ENCODE measurements at places on chromosomes 2 and 18.

GRCh38 chr2:236758406-236758805 is 188.8 kb downstream of the ACKR3 start:
- H3K4me3 ChIP-seq = no peak overlapping the region
- no peak overlapping the region for H3K27ac ChIP-seq
- peaks cover 7% of the 10 kb centered on the region for H3K4me1 ChIP-seq

DNA sequence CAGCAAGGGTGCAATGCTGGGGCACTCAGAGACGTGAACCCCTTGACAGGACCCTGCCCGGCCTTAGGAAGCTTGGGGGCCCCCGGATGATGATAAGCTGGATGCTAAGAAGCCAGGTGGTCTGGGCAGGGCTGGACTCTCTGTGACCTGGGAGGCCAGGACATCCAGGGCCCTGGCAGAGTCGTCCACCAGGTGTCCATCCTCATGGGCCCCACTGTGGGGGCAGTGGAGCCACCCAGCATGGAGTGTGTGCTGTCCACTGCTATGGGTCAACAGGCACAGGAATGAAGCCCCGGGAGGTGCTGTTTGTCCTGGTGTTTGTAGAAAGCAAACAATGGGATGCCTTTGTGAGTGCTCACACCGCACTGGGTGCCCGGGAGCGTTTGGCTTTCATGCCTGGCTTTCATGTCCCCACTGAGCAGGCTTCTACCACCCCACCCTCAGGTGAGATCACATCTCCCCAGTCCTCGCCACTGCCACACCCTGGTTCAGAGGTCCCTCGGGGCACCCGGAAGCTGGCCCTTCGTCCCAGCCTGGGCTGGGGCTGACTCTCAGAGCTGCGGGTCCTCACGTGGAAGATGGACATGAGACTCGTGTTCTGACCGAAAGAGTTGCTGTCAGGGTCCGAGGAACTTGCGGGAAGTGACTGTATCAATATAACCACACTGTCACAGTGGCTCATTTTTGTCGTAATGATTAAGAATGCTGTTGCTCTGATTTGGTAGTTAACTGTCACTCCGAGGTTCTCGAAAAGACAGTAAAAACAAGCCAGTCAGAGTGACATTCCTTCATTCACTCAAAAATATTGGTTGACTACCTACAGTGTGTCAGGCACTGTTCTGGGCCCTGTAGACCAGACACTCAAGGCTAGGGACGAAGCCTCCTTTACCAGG is 53.3 kb downstream of the INHBB start:
- H3K4me1 ChIP-seq = no peaks in the 10 kb centered on the region
- H3K36me3 ChIP-seq = no peaks in the 10 kb centered on the region
- no peak overlapping the region for H3K27ac ChIP-seq
- H3K27me3 ChIP-seq = peaks cover 33% of the 10 kb centered on the region
- no peak for DNase-seq

DNA sequence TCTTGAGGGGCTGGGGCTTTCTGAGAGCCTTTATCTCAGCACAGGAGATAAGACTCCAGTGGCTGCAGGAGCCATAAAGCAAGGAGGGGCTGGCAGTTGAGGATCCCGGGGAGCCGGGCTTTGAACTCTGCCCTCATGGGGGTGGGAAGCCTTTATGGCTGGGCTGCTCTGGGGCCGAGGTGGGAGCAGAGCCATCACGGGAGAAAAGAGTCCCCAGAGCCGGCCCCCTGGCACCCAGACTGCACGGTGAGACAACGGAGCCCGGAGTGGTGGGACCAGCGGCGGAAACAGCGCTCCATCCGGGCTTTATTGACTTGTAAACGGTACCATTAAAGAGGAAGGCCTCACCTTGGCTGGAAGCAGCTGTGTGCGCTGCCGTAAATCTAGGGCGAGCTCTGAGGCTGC is 162.6 kb downstream of the MYCN start:
- no peak for DNase-seq
- H3K27ac ChIP-seq = no peak overlapping the region
- peaks cover 56% of the 10 kb centered on the region for H3K27me3 ChIP-seq

GRCh38 chr18:59907172-59907571 is 7.4 kb downstream of the PMAIP1 start:
- DNase-seq = no peak
- H3K36me3 ChIP-seq = no peaks in the 10 kb centered on the region
- H3K4me1 ChIP-seq = peaks cover 67% of the 10 kb centered on the region
- H3K4me3 ChIP-seq = no peak overlapping the region

DNA sequence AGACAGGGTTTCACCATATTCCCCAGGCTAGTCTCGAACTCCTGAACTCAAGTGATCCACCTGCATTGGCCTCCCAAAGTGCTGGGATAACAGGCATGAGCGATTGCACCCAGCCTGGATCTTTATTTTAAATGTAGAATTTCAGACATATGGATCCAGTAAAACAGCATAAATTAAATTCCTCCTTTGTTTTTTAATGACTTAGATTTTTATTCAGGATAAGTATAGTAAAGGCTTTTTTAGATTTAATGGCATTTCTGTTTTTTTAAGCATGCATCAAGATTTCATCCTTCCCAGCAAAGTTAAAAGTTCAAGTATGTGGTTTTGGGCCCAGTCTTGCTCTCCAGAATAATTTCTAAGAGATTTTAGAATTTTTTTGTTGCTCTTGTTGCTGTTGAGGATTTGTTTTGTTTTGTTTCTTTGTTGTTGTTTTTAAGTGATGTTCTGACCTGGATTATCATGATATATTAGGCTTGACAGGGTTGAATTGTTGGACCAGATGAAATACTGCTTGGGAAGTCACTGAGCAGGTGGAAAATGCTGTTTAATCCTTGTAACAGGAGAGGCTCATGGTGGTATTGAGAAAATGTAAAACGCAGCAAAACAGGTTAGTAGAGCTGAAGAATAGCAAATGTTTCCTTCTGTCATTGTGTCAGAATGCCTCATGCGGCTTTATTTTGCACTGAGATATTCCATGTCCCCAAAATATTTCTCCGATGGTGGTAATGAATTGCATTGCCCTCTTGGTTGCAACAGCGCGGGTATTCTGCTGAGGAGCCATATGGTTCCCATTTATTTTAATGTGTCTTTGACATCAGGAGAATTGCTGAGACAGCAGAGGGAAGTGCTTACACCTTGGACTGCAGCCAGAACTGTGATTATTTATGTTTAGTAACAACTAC is 147.9 kb downstream of the GALNT3 start:
- H3K4me3 ChIP-seq = no peak overlapping the region
- DNase-seq = no peak
- no peaks in the 10 kb centered on the region for H3K27me3 ChIP-seq
- no peaks in the 10 kb centered on the region for H3K4me1 ChIP-seq
- H3K27ac ChIP-seq = no peak overlapping the region
